ENCODE measurements at places on chromosomes 7 and 10.

- no peak for DNase-seq
Observed at GRCh38 chr7:69359003-69359700, 239.1 kb upstream of the AUTS2 start.

GRCh38 chr10:59847326-59847725 lies 59.0 kb downstream of the CCDC6 start:
- DNase-seq, result no peak

DNA sequence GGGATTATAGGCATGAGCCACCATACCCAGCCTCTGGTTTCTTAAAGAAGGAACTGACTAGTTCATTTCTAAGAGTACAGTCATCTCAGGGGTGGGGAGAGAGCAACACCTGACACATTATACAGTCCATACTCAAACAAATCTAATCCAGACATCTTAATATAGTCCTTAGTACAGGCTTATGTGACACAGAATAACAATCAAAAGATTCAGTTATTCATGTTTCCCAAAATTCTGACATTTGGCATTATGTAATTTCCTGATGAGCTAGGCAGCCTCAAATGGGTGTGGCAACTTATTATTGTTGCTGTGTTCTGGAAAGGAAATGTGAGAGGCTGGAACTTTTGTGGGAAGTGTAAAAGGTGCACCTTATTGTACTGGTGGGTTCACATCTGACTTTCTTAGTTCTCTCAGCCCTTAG lies 116.3 kb downstream of the WDFY4 start:
- no peak for DNase-seq

- no peak for DNase-seq
Observed at GRCh38 chr10:126252884-126253610, 135.2 kb downstream of the ADAM12 start.

- no peak for DNase-seq
Observed at GRCh38 chr7:52726986-52727385, 308.4 kb upstream of the POM121L12 start.

DNA sequence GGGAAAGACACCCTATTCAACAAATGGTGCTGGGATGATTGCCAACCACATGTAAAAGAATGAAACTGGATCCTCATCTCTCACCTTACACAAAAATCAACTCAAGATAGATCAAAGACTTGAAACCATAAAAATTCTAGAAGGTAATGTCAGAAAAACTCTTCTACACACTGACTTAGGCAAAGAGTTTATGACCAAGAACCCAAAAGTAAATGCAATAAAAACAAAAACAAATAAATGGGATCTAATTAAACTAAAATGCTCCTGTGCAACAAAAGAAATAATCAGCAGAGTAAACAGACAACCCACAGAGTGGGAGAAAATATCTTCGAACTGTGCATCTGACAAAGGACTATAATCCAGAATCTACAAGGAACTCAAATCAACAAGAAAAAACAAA lies 504.2 kb upstream of the MBL2 start:
- DNase-seq, result no peak

DNA sequence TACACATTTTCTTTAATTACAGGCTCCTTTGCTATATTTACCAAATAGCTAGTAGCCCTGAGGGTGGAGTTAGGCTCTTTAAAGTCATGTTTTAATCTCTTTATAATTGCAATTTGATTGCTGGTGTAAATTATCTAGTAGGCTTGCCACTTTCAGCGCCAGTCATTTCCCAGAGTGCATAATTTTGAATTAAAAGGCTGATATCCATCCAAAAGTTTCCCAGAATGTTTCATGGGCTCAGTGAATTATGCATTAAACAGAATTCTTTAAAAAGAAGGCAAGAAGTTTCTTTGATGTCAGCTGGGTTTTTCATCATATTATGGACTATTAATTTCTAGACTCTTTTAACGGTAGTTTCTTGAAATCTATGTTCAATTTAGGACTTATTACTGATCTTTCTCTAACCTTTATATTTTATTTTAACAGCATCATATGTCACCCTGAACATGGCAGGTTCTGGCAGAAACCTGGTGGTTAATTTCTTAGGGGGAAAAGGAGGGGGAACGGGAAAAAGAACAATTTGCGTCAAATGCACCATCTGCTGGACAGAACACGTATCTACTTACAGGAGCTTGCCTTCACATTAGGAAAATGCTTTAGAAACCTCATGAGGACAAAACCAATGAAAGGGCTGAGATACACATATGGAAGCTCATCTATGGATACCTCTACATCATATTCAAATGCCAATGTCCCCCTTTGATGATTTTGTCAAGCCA lies 171.1 kb downstream of the GRM3 start:
- no peak for DNase-seq

DNA sequence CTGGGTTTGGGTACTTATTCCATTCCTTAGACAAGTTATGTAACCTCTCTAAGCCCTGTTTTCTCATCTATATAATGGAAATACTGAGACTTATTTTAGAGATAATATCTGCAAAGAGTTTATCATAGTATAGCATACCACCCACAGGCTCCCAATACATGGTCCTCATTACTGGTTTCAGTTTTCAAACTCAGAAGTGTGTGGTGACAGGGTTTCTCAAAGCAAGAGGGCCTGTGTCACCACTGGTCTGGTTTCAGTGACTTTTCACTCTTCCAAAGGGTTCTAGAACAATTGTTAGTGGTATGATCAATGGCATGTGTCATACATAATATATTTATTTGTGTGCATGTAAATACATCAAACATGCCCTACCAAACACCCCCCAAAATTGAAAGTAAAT lies 89.2 kb upstream of the BMPER start:
- no peak for DNase-seq

- DNase-seq, result no peak
Observed at GRCh38 chr7:131827421-131827820, 271.0 kb upstream of the PODXL start.

GRCh38 chr10:116490028-116490662 lies 55.6 kb upstream of the PNLIP start:
- no peak for DNase-seq

DNA sequence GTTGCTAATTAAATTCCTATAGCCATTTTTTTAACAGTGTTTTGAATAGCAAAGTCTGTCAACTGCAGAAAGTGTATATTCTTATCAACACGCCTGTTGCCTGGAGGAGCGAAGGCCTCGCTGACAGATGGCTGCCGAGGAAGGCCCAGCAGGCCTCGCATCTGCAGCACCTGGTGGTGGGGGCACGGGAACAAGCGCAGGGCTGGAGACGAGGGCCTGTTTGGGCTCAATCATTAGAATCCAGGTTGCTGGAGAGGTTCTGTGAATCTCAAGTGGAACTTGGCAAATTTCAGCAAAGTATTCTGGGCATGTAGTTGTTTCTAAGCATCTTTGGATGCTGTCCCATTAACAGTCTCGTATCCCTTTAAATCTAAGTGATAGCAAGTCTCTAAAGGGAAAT lies 66.1 kb upstream of the FAM204A start:
- no peak for DNase-seq

- DNase-seq, result no peak
Observed at GRCh38 chr7:73638911-73639310, 14.6 kb upstream of the MLXIPL start.

GRCh38 chr10:114083040-114083439 lies 39.4 kb downstream of the ADRB1 start:
- no peak for DNase-seq

DNA sequence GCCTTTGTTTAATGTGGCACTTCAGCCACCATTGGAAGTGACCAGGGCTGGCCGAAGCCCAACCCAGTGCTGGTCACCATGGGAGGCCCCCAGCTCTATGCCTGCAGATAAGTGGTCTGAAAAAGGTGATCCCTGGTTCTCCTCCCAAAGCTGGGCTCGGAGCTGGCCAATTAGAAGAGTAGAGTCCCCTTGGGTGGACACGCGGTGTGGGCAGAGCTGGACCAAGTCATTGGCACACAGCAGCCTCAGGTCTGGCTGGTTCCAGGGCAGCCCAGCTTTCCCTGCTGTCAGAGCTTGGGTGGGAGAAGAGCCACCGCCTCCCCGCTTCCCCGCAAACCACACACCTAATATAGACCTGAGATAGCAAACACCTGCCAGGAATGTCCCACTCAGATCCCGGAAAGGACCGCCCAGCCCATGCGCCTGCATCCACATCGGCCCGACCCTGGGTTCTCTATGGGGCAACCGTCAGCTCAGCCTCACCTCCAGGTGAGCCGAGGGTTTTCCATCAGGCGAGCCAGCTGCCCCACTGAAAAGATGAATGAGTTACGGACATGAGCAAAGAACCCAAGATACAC lies 84.3 kb downstream of the TCERG1L start:
- DNase-seq, result no peak

- no peak for DNase-seq
Observed at GRCh38 chr7:30452280-30452930, 26.2 kb downstream of the NOD1 start.

DNA sequence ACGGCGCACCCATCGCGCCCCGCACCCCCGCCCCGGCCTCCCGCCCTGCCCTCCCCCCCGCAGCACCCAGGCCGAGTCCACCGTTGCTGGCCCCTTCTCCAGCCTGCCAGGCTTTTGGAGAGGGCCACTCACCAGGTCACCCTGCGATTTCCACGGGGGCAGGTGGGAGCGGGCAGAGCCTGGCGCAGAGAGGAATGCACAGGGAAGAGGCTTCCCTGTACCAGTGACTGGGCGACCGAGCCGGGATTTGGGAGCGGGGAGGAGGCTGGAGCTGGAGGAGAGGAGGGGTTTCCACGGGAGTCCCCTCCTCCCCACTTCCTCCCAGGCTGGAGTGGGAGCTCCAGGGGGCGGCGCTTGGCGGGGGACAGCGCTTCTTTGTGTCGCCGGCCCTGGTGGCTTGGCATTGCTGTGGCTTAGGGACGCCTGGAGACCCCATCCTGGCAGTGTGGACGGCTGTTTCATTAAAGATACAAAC lies 19.3 kb downstream of the TCAF1 start:
- DNase-seq, result no peak

- DNase-seq, result no peak
Observed at GRCh38 chr7:152876749-152877148, 117.2 kb downstream of the ACTR3B start.

- DNase-seq, result no peak
Observed at GRCh38 chr7:4139656-4140625, 542.2 kb upstream of the FOXK1 start.

DNA sequence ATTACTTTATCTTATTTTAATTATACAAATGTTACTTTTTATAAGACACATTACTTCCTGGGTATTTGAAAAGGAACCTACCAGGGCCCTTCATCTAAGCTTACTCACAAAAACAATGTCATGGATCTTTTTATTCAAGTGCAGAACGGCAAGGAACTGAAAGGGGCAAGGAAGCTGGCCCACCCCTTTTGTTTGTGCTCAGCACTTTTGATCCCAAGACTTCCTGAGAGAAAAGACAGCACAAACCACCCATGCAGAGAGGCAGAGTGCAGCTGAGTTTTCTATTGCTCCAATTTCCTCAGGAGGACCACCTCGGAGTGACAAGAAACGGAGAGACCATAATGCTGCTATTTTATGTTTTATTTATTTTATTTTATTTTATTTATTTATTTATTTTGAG lies 232.0 kb upstream of the NRP1 start:
- DNase-seq, result no peak

DNA sequence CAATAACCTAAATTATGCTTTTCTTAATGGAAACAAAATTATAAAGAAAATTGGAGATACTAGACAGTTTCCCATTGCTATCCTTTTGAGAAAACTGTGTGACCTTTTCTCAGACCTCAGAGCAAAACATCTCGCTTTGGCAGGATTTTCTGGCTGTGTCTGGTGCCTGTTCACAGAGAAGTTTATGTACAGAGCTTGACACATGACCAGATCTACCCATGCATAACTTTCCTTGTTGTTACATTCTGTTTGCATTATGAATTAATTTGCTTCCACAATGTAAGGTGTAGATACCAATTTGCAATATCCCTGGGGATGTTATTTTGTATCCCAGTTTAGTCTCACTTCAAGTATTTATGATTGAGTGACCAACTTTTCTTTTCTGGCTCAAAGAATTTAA lies 565.0 kb downstream of the XPNPEP1 start:
- DNase-seq, result no peak

GRCh38 chr7:157782041-157782440 lies 445.2 kb downstream of the DNAJB6 start:
- no peak for DNase-seq

DNA sequence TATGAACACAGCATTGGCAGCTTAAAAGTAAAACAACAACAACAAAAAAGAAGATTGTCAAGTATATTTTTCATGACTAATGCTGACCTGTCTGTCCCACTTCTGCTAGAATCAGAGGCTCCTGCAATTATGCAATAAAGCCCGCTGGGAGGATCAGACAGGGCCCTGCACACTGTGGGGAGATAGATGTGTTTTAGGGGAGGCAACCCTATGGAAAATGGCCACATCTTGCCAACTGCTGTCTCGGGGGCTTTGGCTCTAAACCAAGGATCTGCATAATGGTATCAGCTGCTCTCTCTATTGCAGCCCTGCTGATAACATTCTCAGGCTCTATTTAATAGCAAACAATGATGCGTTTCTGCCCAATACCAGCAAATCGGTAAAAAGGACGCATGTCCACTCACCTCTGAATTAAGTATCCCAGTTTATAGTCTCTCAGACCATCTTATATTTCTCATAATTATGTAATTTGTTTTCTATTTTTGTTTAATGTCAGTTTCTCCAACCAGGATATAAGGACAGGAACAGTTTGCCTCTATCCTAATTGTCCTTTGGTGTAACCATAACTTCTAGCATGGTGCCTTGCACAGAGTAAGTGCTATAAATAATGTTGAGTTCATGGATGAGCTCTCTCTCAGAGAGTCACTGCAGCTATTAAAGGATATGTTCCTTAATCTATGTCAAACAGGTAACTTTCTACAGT lies 15.3 kb upstream of the PRKAR2B start:
- no peak for DNase-seq

DNA sequence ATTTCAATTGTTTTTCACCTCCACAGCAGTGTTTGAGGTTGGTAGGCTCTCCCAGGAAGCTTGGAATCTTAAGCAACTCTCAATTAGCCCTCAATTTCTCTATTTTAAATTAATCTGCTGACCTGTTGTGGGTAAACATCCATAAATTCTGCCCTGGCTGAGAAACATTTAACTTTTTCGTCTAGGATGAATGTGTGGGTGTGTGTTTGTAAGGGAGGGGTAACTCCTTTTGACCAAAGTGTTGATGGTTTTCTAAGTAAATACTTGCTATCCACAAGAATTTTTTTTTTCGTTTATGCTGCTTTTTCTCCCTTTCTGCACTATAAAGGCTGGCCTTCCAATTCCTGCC lies 973 bp downstream of the PPP3CB start:
- DNase-seq, result no peak

- DNase-seq, result no peak
Observed at GRCh38 chr7:31051598-31052486, at the start of gene ADCYAP1R1. TSS of gene ADCYAP1R1 (plus strand) at chr7:31052308. CDS start at chr7:31063265, 10,957 bp downstream.

GRCh38 chr7:74404741-74405140 lies 49.0 kb upstream of the GTF2IRD1 start:
- DNase-seq, result no peak

- DNase-seq, result no peak
Observed at GRCh38 chr7:104922182-104923009, 91.6 kb upstream of the KMT2E start.

DNA sequence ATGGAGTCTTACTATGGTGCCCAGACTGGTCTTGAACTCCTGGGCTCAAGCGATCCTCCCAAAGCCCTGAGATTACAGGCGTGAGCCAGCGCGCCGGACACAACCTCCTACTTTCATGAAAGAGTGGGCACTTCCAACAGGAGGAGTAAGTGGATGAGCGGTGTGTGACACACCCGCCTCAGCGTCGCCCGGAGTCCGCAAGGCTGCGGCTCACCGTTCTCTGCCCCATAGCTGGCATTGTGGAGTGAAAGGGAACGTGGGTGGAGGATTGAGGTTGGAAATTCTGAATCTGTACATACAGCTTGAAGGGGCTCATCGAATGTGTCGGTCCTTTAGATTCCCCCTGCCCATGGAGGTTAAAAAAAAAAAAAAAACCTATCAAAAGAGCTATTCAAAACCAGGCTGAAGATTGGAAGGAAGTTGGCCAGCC lies 524 bp upstream of the PRXL2A start:
- DNase-seq, result no peak

Measured in activated naive CD4-positive, alpha-beta T cell (primary cell).